ENCODE measurements at places on chromosomes 4 and X.

- DNase-seq: no peak
These were observed 1420.5 kb downstream of the PCDH7 start for GRCh38 chr4:32140636-32141035.

DNA sequence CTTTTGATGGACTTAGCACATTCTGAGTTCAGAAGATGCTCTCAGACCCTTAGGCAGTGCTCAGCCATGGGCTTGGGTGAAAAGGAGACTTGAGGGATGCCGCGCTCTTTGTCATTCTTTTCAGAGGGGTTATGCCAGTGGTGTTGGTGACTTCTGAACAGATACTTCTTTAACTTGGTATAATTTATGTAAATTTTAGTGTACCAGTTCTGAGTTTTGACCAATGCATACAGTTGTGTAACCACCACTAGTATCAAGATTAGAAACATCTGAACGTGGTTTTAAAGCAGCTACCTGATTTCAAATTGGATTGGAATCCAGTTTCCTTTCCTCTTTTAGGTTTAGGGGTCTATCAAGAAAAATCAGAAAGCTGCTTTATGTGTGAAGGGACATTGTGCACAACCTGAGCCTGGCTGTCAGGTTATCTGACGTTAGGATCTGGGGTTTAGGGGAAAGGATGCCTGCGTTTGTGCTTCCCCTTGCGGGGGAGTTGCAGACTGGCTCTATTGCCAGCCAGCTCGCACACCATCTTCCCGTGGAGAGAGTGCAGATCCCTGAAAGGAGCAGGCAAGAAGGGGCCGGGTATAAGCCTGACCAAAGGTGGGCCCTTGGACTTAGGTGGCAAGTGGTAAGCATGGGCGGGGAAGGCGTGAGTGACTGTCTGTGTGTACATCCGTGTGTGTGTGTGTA, 19.0 kb downstream of the SMS start:
- no peak for DNase-seq

DNA sequence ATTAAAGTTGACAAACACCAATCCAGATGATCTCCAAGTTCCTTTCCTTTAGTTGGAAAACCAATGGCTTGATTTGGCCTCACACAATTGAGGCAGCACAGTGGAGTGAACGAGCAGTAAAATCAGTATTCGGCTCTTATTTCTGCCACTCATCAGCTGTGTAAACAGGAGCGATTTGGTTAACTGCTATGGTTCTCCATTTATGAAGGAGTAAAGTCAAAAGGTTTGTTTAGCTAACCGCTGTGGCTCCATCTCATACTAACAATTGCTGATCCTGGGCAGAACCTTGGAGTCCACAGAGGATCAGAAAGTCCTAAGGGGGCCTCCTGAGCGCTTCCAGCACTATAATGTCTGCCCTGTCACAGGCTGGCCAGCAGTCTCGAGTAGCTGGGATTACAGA, 54.5 kb upstream of the EXOC1L start:
- no peak for DNase-seq

GRCh38 chr4:166972071-166972470, 262.2 kb downstream of the SPOCK3 start:
- DNase-seq: no peak

- DNase-seq: no peak
These were observed 28.9 kb downstream of the SEPSECS start for GRCh38 chr4:25131381-25131780.

DNA sequence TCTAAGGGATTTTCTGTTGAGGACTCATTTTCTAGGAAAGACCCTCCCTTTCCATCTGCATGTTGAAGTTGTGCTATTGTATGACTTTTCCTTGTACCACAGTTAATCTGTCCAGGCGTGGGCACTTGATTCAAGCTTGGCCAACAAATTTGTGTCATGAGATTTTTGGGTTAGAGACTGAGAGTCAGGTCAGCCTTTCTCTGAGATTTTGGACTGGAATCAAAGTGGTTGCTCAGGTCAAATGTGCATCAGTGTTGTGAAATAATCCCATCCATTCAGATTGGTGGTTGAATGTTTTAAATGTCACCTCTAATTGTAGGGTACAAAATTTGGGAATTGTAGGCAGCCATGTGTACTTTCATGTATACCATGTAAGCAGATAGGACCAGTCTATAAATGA, 545.2 kb upstream of the IGFBP7 start:
- DNase-seq: no peak

All from HuH-7.5 (cell line).